ENCODE measurements at places on chromosomes 5 and 9.
A peak's percentile ranks its signal among the peaks of the same experiment; 100 is the strongest.

DNA sequence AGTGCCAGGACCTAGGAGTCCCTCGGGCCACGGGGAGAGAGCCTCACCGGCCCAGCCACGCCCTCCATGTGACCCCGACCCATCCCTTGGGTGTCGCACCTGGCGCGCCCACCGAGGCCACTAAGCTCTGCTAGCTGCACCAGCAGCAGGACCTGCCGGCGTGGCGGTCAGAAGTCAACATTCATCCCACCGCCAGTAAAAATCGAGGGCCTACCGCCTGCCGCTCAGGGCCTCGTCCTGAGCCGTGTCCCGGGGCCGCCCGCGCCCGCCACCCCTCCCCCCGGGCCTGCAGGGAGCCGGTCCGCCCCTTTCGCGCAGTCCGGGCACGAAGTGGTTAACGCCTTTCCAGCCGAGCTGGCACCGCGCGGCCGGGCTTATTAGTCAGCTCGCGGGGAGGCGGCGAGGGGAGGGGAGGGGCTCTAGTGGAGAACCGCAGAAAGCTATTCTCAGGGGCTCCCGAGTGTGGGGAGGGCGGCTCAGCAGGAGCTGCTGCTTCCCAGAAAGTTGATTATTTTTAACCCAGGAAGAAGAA lies 124.4 kb downstream of the C9orf50 start:
- DNase-seq, result no peak

- DNase-seq, result no peak
Observed at GRCh38 chr9:134871697-134872340, 8.8 kb upstream of the FCN2 start.

DNA sequence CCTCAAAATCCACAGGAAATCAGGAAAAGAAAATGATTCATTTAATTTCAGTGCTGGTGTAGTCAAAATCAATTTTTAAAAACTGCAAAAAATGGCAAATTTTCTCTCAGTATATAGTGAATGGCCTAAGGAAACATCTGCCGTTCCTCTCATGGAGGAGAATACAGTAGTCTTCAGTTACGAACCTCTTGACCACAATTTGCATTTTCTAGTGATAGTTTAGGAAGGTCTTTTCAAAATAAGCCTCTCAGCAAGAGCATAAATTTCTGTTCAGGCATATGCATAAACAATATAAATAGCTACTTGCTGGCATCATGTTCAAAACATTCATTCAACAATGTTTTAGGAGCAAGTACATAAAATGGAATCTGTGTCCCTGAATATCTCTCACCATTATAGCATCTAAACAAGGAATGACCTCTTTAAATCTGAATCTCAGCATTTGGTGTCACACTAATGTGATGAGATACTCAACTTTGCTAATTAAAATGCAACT lies 33.5 kb downstream of the HAPLN1 start:
- no peak for DNase-seq

DNA sequence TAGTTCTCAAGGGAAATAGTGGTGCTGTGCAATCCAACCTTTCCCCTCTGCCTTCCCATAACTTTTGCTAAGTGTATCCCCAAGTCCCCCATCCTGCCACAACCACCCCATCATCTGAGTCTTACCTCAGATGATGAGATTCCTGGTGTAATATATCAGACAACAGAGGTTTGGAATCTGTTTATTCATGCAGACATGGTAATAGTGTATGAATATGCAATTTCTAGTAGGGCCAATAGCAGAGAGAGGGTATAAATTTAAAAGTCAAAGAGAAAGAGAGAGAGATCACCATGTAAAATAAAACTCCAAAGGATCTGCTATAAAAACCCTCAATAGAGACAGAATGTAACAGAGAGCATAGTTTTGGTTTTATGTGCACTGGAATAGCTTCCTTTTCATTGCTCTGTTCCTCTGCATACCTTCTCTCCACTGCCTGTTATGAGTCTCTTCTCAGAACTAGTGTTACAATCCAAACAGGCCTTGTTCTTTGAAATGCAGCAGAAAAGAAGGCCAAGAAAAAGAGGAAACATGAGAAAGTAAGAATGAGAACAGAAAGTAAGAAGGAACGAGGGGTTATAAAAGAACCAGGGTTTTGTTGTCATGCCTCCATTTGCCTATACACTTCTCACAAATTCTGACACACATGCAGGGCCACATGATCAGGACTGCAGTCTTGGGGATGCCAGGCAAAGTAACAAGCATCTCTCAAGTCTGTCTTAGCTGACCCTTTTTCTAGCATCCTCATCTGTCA lies 278.0 kb downstream of the CETN3 start:
- no peak for DNase-seq

- no peak for DNase-seq
Observed at GRCh38 chr9:7960320-7961050, 160.9 kb upstream of the DMAC1 start.

- no peak for DNase-seq
Observed at GRCh38 chr9:16898464-16898863, 28.0 kb upstream of the BNC2 start.

DNA sequence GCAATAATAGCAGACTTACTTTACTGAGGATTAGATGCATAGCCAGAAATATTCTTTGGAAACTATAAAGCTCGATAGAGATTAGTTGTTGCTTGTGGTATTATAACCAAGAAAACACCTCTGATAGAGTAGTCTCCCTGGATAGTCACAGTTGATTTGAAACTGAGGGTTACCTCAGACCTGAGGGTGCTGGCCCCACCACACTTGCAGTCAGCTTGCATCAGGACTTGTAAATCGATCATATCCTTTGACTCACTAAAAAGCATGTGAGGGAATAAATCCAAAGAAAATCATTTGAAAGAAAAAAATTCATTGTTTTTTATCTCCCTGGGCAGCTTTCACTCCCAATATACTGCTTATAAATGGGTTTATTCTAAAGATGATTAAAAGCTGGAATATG lies 39.4 kb downstream of the GALNT12 start:
- DNase-seq, result no peak

GRCh38 chr9:109040571-109040970 lies 27.3 kb upstream of the CTNNAL1 start:
- DNase-seq, result no peak

- no peak for DNase-seq
Observed at GRCh38 chr5:158770506-158770905, 329.2 kb downstream of the EBF1 start.

- DNase-seq, result no peak
Observed at GRCh38 chr5:168898247-168898911, 319.2 kb upstream of the PANK3 start.

- DNase-seq, result no peak
Observed at GRCh38 chr9:69569738-69570451, 102.3 kb downstream of the APBA1 start.

- no peak for DNase-seq
Observed at GRCh38 chr5:34500236-34500847, 155.8 kb upstream of the RAI14 start.

DNA sequence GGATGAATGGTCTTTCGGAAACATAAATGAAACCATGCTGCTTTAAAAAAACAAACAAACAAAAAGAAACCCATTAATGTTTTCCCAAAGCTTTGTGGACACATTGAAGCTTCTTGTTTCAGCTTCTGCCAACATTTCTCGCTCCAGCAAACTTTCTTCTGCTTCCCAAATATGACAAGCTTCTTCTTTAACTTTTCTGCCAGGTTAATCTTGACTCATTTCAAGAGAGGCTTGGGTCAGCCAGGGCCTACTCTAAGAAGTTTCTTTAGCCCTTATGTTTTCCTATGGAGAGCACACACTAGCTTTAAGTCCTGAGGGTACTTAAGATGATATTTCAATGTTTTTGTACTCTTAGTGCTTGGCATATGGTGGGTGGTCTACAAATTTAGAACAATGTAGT lies 6.1 kb downstream of the ANXA1 start:
- no peak for DNase-seq

- DNase-seq, result no peak
Observed at GRCh38 chr5:54390539-54391031, 64.9 kb upstream of the HSPB3 start.

DNA sequence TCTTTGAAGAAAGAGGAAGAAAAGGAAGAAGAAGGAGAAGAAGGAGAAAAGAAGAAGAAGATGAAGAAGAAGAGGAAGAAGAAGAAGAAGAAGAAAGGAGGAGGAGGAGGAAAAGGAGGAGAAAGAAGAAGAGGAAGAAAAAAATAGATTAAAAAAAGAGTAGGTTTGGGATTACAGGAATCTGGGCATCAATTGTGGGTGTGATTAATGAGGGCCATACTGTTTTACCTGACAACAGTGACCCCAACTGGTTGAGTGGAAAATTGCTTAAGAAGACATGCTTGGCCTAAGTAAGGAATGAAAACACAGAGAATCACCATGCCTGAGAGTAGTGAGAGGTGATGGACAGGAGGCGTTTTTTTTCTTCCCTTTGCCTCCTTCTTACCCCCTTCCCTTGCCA lies 114.6 kb downstream of the FAM170A start:
- DNase-seq, result peak; percentile 27

GRCh38 chr5:42840842-42841567 lies 29.3 kb upstream of the SELENOP start:
- DNase-seq, result no peak

- no peak for DNase-seq
Observed at GRCh38 chr5:116585227-116585626, 10.6 kb upstream of the SEMA6A start.

GRCh38 chr5:122442938-122443337 lies 130.9 kb downstream of the SNCAIP start:
- DNase-seq, result no peak

DNA sequence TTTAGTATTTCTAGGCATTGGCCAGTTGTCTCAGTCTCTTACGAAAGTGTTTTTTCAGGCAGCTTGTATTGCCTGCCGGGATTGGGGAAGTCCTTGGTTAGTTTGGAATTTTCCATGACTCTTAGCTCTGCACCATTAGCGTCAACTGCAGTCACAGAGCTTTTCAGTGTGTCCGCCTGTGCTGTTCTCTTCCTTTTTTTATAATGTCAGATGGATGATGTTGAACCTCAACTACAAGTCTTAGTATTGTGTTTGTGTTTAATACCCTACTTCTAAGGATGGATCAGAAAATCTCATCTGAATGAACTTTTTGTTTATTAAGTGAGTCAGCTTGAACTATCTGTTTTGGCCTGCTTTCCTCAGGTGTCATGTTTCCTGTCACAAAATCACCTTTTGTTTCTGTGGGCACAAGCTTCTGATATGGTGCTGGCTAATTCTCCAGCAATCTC lies 33.1 kb downstream of the ATP6V0E1 start:
- DNase-seq, result no peak

- DNase-seq, result peak; percentile 87
Observed at GRCh38 chr5:134125039-134126015, 10.8 kb downstream of the TCF7 start.

- DNase-seq, result no peak
Observed at GRCh38 chr9:123883634-123884033, 46.3 kb downstream of the DENND1A start.

GRCh38 chr5:159915904-159916840 lies at the start of gene ADRA1B:
Gene ADRA1B (plus strand): TSS chr5:159916482. CDS start chr5:159916906, 424 bp downstream.
- no peak for DNase-seq

DNA sequence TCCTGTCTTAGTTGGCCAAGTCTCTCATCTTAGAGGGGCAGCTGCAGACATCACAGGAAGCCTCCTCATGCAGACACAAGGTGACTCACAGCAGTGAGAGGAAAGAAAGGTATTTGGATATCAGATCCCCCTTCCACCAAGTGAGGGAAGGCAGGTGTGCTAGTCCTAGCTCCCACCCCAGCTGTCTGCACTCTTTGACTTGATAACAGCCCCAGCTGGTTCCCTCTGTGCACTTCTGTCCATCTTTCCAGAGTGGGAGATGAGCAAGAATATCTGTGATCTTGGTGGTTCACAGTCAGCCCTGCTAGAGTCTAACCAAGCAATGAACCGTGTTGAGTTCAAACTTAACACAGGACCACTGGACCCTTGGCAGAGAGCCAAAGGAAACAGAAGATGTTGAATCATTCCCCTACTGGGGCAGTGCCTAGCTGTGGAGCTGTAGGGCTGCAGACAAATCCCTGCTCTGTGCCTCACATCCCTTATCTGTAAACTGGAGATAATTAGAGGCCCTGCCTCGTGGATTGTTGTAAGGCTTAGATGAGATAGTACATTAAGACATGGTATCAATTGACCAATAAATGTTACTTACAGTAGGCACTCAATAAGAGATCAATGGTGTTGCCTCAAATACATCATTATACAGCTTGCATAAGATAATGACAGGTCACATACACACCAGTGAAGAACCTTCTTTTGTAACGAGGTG lies 39.1 kb downstream of the SH3RF2 start:
- no peak for DNase-seq

GRCh38 chr9:5408596-5408995 lies 29.1 kb downstream of the PLGRKT start:
- no peak for DNase-seq

DNA sequence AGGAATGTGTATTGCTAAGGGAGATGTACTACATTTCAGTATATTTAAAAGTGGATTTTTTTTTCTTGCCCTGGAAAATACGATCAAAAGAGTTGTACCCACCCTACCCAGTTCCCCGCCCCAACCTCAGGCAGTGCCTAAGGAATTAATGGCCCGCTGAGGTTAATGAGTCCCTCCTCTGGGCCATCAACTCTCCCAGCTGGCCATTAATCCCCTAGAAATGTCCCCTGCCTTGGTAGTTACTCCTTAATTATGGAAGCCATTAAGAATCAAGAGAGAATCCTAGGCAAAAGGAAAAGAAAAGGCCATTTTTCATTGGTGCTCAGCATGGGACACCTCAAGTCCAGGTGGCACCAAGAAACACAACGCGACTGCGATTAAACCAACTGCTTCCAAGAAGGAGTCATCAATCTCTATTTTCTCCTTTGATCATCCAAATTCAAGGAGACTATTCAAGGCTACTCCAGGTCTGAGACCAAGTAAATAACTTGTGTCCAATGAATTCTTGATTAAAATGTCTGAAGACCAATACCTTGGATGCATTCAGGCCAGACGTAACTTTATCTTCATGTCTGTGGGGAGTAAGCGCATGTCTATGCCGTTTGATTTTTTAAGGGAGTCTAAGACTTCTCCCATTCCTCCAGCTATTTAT lies 1962.2 kb upstream of the WWC1 start:
- no peak for DNase-seq

DNA sequence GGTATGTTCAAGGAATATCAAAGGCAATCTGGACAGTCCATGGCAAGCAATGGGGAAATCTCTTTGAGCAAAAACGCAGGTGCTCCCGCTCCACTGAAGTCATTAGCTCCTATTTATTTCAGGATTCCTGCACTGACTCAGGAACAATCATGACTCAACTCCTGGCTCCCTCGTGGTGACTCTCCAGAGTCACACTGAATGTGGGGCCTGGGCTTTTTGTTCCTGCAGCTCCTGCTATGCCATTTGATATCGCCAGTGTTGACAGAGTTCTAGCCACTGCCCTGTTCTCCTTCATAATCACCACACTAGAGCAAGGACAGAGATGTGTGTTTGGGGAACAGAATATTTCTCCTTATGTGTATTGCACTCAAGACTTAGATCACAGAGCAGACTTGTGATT lies 187.2 kb upstream of the ZNF462 start:
- no peak for DNase-seq

DNA sequence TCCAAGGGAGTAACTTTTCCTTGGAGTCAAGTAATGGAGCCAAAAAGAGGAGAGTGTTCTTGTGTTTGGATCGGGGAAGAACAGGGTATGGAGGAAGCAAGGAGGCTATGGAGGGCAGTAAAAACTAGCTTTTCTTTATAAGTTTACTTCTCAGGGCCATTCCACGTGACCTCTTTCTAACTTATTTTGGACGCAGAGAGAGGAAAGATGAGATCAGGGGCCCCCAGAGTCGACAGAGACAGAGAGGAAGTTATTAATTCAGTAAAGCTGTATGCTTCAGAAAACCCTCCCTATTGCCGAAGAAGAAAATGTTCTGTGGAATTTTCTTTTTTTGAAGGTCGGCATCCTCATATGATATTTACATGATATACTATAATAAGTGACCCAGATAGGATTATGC lies 233.8 kb upstream of the MPDZ start:
- DNase-seq, result no peak

GRCh38 chr5:155471027-155471426 lies 457.5 kb downstream of the KIF4B start:
- no peak for DNase-seq
